Stimulated activated CD4-positive, alpha-beta T cell treated with anti-CD3 and anti-CD28 coated beads, TNF-alpha, amount 100 ng/mL, for 24 hours (primary cell): ENCODE measurements at places on chromosomes 13 and 19.

GRCh38 chr13:44273991-44274770 is 99.4 kb upstream of the SERP2 start:
- no peak for DNase-seq

DNA sequence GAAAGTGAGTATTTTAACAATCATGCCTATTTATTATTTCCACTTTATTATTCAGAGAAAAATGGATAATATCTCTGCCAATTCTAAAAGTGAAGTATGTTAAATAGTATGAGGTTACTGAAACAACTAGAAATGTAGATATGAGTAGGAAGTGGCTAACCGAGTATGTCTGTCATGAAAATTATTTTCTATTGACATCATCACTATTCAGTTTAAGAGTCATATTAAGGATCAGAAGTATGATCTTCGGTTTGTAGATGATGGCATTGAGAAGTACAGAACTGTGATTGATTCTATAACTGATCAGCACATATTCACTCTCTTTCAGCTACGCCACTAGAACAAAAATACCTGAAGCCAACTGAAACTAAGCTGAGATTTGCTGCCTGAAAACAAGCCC is 146.4 kb upstream of the SLITRK5 start:
- no peak for DNase-seq

GRCh38 chr19:51422053-51422448 is 4.6 kb upstream of the SIGLEC10 start:
- peak; percentile 90 for DNase-seq

- no peak for DNase-seq
Measured at GRCh38 chr19:18682807-18683108, 722 bp upstream of the CRTC1 start.

GRCh38 chr19:31285744-31286143 is 63.5 kb downstream of the TSHZ3 start:
- DNase-seq: no peak

DNA sequence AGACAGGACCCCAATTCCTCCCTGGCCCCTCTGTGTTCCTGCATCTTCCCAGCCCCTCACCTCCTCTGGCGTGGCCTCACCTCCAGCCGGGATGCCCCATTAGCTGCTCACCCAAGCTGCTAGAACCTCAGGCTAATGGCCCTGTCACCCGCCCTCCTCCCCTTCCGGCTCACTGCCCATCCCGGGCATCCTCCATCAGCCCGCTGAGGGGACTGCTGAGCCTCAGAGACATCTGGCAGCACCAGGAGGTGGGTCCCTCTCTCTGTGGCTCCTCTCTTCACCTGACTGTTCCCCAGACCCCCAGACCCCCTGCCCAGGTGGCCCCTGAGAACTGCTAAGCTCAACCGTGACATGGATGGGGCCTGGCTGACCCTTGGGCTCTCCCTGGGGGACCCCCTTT is 2.9 kb downstream of the FFAR1 start:
- DNase-seq: no peak

- DNase-seq: peak; percentile 49
Measured at GRCh38 chr19:15091918-15092753, 10.1 kb downstream of the OR1I1 start.
